Activated CD8-positive, alpha-beta memory T cell treated with anti-CD3 and anti-CD28 coated beads, Interleukin-2, amount 10 ng/mL, durations not matched to agents 7 days and 5 days (primary cell): ENCODE measurements at places on chromosomes 11 and 22. TPM values are rescaled to one million over a fixed set of nuclear protein-coding genes. Genes with fewer than 3 reads are reported as not detected.
A peak's percentile ranks its signal among the peaks of the same experiment; 100 is the strongest.

DNA sequence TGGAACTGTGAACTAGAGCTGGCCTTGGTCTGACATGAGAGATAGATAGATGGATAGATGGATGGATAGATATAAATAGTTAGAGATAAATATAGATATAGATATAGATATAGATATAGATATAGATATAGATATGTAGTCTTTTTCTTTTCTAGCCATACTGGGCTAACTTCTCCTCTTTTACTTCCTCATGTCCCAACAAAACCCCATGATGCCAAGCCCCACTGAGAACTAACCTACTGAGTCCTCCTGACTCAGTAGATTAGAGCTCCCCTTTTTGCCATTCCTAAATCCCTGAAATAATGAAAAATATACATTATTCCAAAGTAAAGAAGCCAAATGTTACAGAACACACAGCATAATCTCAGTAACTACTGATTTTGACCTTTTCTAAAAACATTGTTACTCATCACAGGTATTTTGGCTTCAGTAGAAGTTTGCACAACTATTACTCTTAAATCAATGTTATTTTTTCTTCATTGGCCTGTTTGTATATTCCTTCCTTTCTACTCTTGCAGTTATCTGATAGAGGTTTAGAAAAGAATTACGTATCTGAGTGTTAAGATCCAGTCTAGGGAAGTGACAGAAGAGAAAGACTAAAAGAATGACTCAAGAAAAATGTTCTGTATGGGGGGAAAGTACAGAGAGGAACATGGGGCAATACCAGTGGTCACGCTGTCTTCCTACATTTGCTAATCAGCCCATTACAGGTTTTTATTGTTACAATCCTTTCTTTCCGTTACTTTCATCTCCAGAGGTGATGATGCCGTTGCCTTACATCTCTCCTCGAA is 6.0 kb upstream of the OR10D3 start:
- no peak overlapping the region for H3K27ac ChIP-seq
- no peaks in the 10 kb centered on the region for H3K36me3 ChIP-seq
- no peak for DNase-seq
- H3K4me1 ChIP-seq = no peaks in the 10 kb centered on the region
- no peaks in the 10 kb centered on the region for H3K27me3 ChIP-seq
- H3K4me3 ChIP-seq = no peak overlapping the region

DNA sequence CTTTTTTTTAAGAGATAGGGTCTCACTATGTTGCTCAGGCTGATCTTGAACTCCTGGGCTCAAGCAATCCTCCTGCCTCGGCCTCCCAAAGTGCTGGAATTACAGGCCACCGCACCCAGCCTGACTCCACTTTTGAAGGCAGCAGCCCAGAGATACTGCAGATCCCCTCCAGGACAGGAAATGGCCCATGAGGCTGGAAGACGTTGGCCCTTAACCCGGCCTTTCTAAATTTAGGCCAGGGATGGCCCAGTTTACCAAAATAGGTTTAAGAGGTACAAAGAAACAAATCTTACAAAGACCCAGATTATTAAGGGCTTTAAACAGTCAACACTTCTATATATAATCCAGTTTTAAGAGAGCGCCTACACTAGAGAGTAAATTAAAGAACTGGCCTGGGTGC is 32.2 kb downstream of the CPT1A start:
- no peaks in the 10 kb centered on the region for H3K4me1 ChIP-seq
- H3K27ac ChIP-seq = no peak overlapping the region
- no peaks in the 10 kb centered on the region for H3K27me3 ChIP-seq
- DNase-seq = no peak
- peaks cover 2% of the 10 kb centered on the region for H3K36me3 ChIP-seq
- no peak overlapping the region for H3K4me3 ChIP-seq

DNA sequence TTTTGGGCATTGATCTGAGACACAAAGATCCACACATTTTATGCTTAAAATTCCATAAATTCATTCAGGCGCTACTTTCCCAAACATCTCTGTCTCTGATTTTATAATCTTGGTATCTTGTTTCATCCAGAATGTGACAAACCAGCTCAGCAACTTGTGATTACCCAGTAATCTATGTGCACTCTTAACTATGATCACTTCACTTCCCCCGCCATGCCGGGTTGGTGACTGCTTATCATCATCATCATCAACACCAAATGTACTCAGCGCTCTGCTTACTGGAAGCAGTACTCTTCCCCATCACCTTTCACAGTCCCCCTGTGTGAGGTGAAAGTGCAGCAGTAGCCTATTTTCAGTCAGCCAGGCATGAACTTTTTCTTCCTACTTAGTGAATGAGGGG is 15.2 kb upstream of the MMP7 start:
- H3K27me3 ChIP-seq = peaks cover 6% of the 10 kb centered on the region
- no peak for DNase-seq
- no peak overlapping the region for H3K27ac ChIP-seq
- no peak overlapping the region for H3K4me3 ChIP-seq
- H3K36me3 ChIP-seq = no peaks in the 10 kb centered on the region

The PLA2G3 gene
- not detected for total RNA-seq

The ACR gene
- total RNA-seq = not detected

- DNase-seq = no peak
- H3K4me1 ChIP-seq = peaks cover 3% of the 10 kb centered on the region
- peaks cover 4% of the 10 kb centered on the region for H3K36me3 ChIP-seq
These were observed 61.4 kb downstream of the MTMR3 start for GRCh38 chr22:29944339-29944738.

DNA sequence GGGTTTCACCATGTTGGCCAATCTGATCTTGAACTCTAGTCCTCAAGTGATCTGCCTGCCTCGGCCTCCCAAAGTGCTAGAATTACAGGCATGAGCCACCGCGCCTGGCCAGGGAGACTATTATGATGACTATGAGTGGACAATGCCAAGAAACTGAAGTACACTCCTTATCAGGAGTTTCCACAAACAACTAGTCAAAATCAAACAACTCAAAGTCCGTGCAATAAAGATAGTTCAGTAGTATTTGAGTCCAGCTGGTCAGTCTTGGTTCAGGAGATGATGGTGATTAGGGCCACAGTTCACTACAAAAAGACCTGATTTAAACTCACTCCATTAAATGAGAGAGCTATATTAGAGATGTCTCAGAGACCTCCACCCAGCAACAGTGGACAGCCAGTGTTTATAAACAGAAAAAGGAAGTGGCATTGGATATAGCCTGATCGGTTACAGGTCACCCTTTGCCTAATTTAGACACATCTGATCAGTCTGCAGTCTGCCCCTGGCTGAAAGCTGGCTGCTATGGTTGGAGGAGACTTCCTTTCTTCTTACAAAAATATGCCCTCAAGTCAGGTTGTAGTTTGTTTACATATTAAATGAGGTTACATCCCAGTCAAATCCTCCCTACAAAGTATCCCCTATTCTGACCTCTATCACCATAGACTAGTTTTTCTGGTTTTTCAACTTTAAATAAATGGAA is 17.0 kb downstream of the CD3E start:
- no peaks in the 10 kb centered on the region for H3K27me3 ChIP-seq
- peaks cover 43% of the 10 kb centered on the region for H3K4me1 ChIP-seq
- H3K27ac ChIP-seq = peak overlapping the region; percentile 8
- H3K36me3 ChIP-seq = peaks cover 21% of the 10 kb centered on the region
- H3K4me3 ChIP-seq = no peak overlapping the region

DNA sequence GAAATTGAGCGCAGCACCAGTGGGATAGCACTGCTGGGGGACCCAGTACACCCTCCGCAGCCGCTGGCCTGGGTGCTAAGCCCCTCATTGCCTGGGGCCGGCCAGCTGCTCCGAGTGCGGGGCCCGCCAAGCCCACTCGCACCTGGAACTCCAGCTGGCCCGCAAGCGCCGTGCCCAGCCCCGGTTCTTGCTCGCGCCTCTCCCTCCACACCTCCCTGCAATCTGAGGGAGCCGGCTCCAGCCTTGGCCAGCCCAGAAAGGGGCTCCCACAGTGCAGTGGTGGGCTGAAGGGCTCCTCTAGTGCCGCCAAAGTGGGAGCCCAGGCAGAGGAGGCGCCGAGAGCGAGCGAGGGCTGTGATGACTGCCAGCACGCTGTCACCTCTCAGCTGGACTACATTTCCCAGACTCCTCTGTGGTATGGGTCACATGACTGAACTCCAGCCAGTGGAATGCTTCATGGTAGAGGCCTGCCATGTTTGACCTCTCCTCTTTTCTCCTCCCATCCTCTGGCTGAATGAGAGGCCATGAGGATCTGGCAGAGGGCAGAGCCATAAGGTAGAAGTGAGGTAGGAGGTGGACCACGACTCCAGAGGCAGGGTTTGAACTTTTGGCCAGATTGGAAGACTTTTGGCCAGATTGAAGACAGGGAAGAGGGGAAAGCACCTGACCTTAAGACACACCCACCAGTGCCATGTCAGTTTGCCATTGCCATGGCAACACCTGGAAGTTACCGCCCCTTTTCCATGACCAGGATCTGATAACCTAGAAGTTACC is 6.2 kb downstream of the MRGPRD start:
- H3K36me3 ChIP-seq = no peaks in the 10 kb centered on the region
- no peak for DNase-seq
- H3K27ac ChIP-seq = no peak overlapping the region
- no peak overlapping the region for H3K4me3 ChIP-seq
- H3K27me3 ChIP-seq = peaks cover 7% of the 10 kb centered on the region

The NEFH gene
- total RNA-seq = 6.0 TPM

DNA sequence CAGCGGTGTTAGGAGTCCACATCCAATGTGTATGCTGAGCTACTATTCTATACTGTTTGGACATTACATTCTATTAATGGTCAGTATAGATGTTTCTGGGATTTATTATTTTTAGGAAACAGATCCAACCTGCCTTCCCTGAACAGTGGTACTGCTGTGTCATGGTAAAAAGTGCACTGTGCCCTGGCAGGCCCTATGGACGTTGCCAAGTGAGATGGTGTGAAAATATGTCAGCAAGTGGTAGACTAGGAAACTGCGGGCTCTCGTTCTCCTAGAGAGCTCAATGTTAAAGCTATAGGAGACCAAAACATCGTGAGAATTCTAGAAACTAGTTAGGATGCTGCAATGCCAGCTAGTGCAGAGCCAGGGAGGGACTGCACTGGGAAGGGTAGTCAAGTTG is 26.0 kb upstream of the CYP2D6 start:
- no peak overlapping the region for H3K4me3 ChIP-seq
- no peak for DNase-seq
- peaks cover 8% of the 10 kb centered on the region for H3K36me3 ChIP-seq
- H3K4me1 ChIP-seq = no peaks in the 10 kb centered on the region

- peaks cover 2% of the 10 kb centered on the region for H3K27me3 ChIP-seq
- peaks cover 15% of the 10 kb centered on the region for H3K4me1 ChIP-seq
- H3K36me3 ChIP-seq = peaks cover 1% of the 10 kb centered on the region
- DNase-seq = no peak
These were observed 17.0 kb upstream of the SORL1 start for GRCh38 chr11:121435132-121435531.

The DKK3 gene
- total RNA-seq = not detected

The POU2AF3 gene
- not detected for total RNA-seq

The ANO9 gene
- total RNA-seq = 33.0 TPM

GRCh38 chr22:31223786-31224191 is 11.7 kb downstream of the LIMK2 start:
- H3K36me3 ChIP-seq = peaks cover 18% of the 10 kb centered on the region
- H3K27ac ChIP-seq = no peak overlapping the region
- DNase-seq = no peak
- H3K4me1 ChIP-seq = peaks cover 29% of the 10 kb centered on the region
- H3K4me3 ChIP-seq = no peak overlapping the region

The NPAS4 gene
- not detected for total RNA-seq

GRCh38 chr22:27431896-27432295 is 369.7 kb downstream of the MN1 start:
- H3K4me1 ChIP-seq = no peaks in the 10 kb centered on the region
- H3K4me3 ChIP-seq = no peak overlapping the region
- H3K36me3 ChIP-seq = no peaks in the 10 kb centered on the region
- DNase-seq = no peak

DNA sequence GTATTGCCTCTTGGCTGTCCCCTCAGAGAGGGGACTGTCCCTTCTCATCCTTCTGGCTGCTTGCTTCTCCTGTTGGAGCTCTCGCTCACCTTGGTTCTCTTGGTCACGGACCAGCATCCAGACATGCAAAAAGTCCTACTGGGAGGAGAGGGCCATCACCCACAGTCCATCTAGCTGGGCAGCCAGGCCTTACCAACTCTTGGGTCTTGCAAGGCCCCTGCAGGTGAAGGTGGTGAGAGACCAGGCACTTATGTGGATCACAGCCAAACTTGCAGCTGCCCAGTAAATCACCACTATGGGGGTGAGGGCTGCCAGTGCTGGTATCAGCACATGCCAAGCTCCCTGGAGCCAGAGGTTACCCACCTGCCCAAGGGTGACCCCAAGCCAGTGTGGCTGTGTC is 36.3 kb downstream of the KCNQ1OT1 start:
- H3K27ac ChIP-seq = no peak overlapping the region
- peak; percentile 28 for DNase-seq
- H3K4me3 ChIP-seq = no peak overlapping the region
- H3K27me3 ChIP-seq = no peaks in the 10 kb centered on the region
- H3K4me1 ChIP-seq = peaks cover 4% of the 10 kb centered on the region
- peaks cover 7% of the 10 kb centered on the region for H3K36me3 ChIP-seq

GRCh38 chr11:40186437-40187263 is 1272.8 kb downstream of the LRRC4C start:
- no peak overlapping the region for H3K4me3 ChIP-seq
- no peaks in the 10 kb centered on the region for H3K27me3 ChIP-seq
- H3K27ac ChIP-seq = no peak overlapping the region
- no peaks in the 10 kb centered on the region for H3K4me1 ChIP-seq
- H3K36me3 ChIP-seq = no peaks in the 10 kb centered on the region

The SNX32 gene
- total RNA-seq = 1.7 TPM

GRCh38 chr22:20238901-20239675 is 29.0 kb downstream of the RTN4R start:
- no peaks in the 10 kb centered on the region for H3K27me3 ChIP-seq
- H3K4me3 ChIP-seq = peak overlapping the region; percentile 55
- H3K36me3 ChIP-seq = no peaks in the 10 kb centered on the region
- peak; percentile 67 for DNase-seq

- no peaks in the 10 kb centered on the region for H3K27me3 ChIP-seq
- DNase-seq = no peak
- no peak overlapping the region for H3K4me3 ChIP-seq
These were observed 242.3 kb upstream of the RAG2 start for GRCh38 chr11:36840378-36840777.

The TSGA10IP gene
- not detected for total RNA-seq

The BCR gene
- total RNA-seq = 40.2 TPM

DNA sequence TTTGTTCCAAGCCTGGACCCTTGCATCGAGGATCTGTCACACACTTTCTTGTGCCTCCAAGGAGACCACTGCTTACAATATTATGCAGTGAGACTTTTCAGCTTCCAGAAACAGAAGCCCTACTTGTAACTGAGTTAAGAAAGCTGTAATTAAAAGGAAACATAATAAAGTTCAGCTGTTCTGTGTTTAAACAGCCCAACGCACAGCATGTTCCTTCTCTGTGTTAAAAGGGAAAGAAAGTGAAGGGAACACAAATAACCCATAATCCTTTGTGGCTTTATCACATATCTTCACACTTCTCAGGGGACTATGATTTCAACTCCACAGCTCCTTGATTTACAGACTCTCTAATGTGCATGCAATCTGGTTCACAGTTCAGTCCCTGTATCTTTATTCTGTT is 200.3 kb upstream of the MTNR1B start:
- no peaks in the 10 kb centered on the region for H3K4me1 ChIP-seq
- DNase-seq = no peak
- H3K36me3 ChIP-seq = no peaks in the 10 kb centered on the region
- no peak overlapping the region for H3K27ac ChIP-seq
- H3K4me3 ChIP-seq = no peak overlapping the region
